ENCODE measurements at places on chromosomes 3 and 15.

DNA sequence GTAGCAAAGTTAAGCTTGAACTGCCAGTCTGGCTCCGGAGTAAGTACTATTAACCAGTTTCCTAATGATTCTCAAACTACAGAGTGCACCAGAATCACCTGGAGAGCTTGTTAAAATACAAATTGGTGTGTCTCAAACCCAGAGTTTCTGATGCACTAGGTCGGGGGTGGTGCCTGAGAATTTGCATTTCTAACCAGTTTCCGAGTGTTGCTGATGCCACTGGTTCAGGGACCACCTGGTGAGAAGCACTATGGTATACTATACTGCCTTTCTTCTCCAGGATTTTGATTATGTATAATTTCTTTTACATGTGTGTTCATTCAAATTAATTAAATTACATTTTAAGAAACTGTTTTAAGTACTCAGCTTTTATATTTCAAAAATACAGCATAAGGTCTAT is 48.8 kb upstream of the PLSCR5 start:
- no peak for DNase-seq

GRCh38 chr15:39302936-39303335 is 277.9 kb upstream of the THBS1 start:
- no peak for DNase-seq

DNA sequence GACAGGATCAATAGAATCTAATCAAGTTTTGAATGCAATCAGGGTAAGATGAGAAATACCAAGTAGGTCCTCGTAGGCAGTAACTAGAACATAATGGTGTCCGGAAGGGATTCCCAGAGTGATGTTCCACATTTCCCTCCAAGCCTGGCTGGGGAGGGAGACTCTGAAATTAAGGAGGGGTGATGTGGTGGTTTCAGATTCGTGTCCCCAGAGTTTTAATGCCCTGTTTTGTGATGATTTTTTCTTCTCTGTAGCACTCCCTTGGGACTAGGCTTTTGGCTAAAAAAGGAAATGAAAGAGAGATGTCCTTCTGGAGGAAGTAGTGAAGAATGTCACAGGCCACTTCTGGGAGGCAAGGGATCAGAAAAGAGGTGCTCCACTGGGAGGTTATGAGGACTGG is 108.3 kb upstream of the CACNA2D3 start:
- DNase-seq, result no peak

DNA sequence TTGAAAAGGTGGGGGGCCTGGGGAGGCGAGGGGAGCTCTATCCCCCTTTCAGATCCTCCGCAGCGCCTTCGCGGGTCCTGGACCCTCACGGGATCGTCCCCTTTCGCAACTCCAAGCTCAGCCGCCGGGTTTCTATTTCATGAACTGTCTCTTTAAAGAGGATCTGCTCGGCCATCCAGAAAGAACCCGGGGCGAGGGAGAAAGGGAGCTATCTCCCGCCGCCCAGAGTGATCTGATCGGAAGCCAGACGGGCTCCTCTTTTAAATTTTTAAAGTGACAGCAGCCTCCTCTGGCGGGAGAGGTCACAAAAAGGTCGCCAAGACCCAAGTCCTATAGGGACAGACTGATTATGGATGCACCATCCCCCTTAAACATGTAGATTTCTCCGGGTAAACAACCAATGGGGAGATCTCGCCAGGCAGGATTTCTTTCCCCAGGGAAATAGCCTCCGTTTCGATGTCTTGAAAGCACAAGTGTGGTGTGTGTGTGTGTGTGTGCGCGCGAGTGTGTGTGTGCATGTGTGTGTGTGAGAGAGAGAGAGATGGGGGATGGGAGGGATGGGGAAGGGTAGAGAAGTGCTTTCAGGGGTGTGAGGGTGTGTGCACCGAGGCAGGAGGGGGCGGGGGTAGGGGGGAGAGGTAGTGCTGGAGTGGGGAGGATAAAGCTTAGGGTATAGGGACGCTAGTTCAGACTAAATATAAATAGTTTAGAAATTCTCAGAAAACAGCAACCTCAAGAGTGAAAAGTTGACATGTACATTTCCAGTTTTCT is 516.1 kb downstream of the MECOM start:
- no peak for DNase-seq

GRCh38 chr3:30305021-30305420 is 301.4 kb upstream of the TGFBR2 start:
- DNase-seq, result no peak

- DNase-seq, result no peak
Observed at GRCh38 chr3:120224237-120224636, 60.8 kb downstream of the GPR156 start.

GRCh38 chr3:99974989-99975388 is 139.3 kb downstream of the FILIP1L start:
- DNase-seq, result no peak

DNA sequence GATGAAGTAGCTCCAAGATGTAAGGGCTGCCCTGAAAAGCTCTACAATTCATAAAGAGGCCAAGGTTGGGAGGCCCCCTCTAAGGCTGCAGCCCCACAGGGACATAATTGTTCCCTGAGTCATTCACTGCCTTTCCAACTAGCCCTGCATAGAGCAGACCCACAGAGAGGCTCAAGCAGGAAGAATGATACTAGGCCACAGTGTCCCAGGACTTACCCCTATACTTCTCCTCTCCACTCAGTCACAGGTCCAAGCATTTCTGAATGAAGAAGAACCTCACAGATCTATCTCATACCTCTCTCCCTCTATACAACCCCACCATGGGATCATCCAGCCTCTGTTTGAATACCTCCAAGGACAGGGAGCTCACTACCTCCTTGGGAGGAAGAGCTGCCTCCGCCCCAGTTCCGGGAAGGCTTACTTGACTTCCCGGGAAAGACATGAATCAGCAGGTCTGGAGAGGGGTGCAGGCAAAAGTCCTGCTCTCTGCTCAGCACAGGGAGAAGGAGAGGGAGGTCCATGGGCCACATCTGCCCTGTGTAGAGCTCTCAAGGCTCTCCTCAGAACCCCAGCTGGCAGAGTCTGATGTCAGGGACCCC is 6.9 kb upstream of the SKIC8 start:
- DNase-seq, result no peak

DNA sequence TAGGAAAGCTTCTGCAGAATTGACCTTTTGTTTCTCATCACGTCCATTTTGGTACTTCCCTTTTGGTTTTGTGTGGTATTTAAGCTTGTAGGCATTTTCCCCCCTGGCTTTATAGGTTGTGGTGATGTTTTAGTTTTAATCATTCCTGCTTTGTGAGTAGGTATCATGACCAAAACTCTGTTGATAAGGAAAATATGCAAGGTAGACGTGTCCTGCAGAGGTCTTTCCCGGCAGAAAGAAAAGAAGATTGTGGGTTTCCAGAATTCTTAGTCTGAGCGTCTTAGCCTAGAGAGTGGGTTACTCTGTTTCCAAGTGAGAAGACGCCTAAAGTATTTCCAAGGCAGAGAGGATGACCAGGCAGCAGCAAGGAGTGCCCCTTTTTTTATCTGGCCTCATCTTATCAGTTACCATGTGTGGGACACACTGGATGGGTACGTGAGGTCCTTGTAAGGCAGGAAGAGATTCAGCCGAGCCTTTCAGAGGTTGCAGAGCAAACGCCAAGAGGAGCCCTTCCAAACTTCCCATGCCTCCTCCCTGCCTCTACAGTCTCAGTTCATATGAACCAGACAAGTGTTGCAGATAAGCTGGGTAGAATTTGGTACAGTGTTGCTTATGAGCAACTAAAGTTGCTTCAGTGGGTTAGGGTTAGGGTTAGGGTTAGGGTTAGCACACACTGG is 58.8 kb downstream of the ARNT2 start:
- no peak for DNase-seq

DNA sequence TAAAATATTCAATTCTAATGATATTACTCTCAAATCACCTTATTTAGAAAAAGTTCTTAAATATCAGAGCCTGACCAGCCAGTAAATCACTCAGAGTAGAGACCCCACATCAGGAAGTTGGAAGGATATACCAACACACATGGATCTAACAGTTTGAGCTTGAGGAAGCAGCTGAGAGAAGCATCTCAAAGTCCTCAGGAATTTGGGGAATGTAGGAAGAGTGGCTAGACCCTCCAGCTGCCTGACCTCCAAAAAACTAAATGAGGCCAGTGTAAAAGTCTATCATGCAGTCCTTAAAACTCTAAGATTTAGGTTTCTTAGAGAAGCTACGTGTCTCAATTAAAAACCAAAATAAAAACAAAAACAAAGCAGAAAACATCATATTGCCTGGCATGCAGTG is 55.4 kb downstream of the SETD2 start:
- DNase-seq, result no peak

- DNase-seq, result peak; percentile 57
Observed at GRCh38 chr3:177345049-177345972, 148.0 kb upstream of the TBL1XR1 start.

- DNase-seq, result no peak
Observed at GRCh38 chr3:185737740-185738680, 86.8 kb downstream of the IGF2BP2 start.

GRCh38 chr3:125262161-125262560 is 49.6 kb upstream of the SLC12A8 start:
- no peak for DNase-seq

DNA sequence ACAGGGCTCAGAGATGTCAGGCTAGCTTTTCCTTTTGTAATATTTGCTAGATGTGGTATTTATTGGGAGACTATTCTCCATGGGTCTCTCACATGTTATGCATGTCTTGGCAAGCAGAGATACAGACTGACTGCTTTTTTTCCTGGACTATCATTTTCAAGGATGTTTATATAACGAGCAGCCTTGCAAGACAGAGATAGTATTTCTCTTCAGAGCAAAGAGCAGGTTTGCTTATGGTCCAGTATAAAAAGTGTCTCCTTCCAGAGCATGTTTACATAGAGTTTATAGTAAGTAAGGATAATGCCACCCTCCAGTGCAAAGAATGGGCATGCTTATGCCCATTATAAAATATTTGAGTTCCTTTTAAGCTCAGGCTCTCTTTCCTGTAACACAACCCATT is 24.6 kb downstream of the GTF2E1 start:
- DNase-seq, result no peak

GRCh38 chr3:160126761-160127160 is 98.5 kb upstream of the C3orf80 start:
- no peak for DNase-seq

DNA sequence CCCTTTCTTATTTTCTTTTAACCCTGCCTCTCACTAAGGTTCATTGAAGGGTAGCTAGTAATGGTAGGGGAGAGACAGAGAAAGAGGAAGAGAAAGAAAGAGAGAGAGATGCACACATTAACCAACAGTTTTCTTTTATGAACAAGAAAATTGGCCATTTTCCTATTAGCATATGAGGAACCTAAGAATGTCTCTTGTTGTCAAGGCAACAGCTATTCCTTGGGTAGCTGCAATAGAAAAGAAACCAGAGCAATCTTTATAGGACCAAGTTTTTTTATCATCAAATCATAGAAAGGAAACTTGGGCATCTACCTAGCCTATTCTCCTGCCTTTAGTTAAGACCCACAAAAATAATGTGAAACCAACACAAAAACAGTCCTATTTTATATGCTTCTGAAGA is 15.0 kb upstream of the CCDC39 start:
- DNase-seq, result no peak

DNA sequence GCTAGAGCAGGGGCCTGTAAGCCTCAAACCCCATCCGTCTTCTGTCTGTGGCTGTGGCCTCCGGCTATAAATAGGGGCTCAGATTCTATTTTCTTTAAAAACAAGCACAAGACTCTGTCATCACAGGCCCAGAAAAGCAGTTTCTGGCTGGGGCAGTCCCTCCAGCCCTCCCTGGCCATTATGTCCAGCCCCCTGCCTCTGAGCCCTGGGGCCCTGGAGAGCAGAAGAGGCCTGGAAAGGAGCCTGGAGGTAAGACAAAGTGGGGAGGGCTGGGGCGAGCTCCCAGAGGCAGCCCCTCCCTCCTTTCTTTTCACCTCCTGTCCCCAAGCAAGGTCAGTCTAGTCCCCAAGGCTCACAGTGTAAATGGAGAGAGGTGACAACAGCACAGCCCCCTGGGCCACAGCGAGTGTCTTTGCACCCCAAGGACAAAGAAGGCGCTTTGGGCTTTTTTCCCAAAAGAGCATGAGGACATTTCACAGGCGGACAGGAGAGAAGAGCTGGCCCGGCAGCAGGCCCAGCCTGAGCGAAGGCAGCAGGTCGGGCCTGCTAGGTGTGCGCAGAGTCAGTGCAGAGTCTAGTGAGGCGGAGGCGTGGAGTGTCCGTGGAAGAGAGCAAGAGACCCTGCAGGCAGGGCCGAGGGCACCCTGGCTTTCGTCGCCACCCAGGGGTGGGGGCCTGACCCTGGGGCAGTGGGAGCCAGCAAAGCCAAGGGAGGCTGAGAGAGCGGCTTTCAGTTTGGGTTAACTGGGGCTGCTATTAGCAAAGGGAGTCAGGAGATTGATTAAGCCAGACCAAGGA is 188.3 kb downstream of the TBC1D2B start:
- no peak for DNase-seq

DNA sequence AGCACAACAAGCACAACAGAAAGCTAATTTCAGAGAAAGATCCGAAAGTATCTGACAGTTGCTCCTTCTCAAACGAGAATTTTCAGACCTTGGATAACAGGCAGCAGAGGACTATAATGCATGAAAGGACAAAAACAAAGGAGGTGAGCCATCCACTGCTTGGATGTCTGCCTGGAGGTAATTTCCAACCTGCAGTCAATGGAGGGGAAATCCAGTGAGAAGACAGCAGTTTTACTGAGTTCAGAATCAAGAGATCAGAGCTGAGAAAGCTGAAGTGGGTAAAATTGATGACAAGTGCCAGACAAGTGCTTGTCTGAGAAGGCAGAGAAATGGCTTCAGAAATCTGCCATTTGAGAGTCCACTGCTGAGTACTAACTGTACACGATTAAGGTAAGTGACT is 22.1 kb downstream of the UBE3A start:
- no peak for DNase-seq

GRCh38 chr3:134903837-134904236 is 108.8 kb downstream of the EPHB1 start:
- no peak for DNase-seq

DNA sequence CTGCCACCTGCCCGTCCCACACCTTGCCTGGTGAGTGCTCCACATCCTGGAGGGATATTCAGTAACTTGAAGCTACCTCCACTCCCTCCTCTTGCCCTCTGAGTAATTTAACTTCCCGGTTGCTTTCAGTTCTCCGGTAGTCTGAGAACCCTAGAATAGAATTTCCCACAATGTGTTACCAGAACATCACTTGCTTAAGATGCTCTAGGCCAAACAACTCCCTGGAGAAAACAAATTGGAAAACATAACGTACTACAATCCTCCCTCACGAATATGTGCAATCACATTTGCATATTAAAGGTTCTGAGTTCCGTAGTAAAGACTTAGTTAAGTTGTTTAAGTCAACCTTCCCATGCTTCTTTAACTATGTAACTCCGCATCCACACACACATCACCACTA is 44.8 kb downstream of the SLCO2A1 start:
- no peak for DNase-seq

GRCh38 chr15:89898614-89899294 is 5.0 kb upstream of the AP3S2 start:
- peak; percentile 23 for DNase-seq

GRCh38 chr3:163382183-163382582 is 1696.1 kb downstream of the SI start:
- DNase-seq, result no peak

GRCh38 chr3:104066658-104067057 is 1300.1 kb upstream of the ALCAM start:
- no peak for DNase-seq
